ENCODE measurements at places on chromosomes 16 and 17. TPM values are rescaled to one million over a fixed set of nuclear protein-coding genes. Genes with fewer than 3 reads are reported as not detected.

CLDN6 gene
- not detected for total RNA-seq

MOSMO gene
- total RNA-seq, result 11.8 TPM

CA4 gene
- total RNA-seq, result not detected

FZD2 gene
- total RNA-seq, result 0.27 TPM

PKMYT1 gene
- total RNA-seq, result 125 TPM

CRHR1 gene
- total RNA-seq, result not detected

C16orf92 gene
- not detected for total RNA-seq

SYNGR3 gene
- 9.0 TPM for total RNA-seq

GINS2 gene
- total RNA-seq, result 42.3 TPM
